Activated naive CD8-positive, alpha-beta T cell treated with anti-CD3 and anti-CD28 coated beads, Interleukin-2, amount 10 ng/mL, durations not matched to agents 7 days and 5 days (primary cell): ENCODE measurements at places on chromosomes 7 and 10.

- no peak for DNase-seq
Observed at GRCh38 chr10:131650169-131650705, 250.6 kb upstream of the PPP2R2D start.

DNA sequence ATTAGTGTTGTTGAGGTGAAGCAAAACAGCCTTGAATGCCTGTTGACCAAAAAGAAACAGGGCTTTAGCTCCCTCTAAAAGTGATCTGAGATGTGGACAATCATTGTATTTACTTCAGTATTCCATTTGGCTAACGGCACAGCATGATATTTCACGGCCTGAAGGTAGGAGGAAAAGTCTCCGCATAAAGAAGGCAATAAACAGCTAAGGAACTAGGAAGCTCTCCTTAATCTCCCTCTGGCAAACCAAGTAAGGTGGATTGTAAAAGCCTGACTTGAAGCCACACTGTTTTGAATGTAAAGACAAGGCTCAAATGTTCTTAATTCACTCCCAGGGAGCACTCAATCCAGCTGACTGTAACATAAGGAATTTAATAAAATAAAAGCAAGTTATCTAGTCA, 160.0 kb upstream of the ZNF804B start:
- DNase-seq = no peak

DNA sequence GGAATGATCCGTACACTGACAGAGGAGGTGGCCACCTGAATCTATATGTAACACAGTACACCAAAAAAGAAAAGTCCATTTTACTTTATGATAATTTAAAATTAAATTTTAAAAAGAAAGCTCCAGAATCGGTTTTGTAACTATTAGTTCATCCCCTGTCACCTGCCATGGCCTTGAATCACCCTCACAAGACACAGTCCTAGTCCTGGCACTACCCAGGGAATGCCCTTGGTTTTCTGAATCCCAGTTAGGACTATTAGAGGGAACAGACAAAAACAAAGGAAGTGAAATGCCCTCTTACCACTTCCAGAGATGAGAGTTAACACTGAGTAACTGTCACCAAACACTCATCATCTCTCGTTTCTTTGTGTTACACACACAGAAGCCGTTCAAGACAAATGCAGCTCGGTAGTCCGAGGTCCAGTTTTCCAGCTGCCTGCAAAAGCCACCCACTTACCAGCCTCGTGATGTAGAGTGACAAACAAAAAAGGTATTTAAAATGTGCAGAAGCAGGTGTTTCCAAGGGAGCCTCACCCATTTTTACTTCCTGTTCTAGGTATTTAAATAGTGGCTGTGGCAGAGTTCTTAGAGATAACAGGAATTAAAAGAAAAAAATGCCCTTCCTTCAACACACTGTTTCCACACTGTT, 6.1 kb downstream of the PTPRN2 start:
- no peak for DNase-seq

GRCh38 chr7:158096582-158096981, 491.0 kb downstream of the PTPRN2 start:
- no peak for DNase-seq

DNA sequence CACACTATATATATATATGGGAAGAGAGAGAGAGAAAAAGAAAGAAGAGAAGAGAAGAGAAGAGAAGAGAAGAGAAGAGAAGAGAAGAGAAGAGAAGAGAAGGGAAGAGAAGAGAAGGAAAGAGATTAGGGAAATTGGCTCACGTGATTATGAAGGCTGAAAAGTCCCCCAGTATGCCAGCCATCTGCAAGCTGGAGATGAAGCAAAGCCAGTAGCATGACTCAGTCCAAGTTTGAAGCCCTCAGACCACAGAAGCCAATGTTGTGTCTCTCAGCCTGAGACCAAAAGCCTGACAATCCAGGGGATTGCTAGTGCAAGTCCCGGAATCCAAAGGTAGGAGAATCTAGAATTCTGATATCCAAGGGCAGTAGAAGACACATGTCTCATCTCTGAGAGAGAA, 206.3 kb upstream of the PRSS1 start:
- no peak for DNase-seq

DNA sequence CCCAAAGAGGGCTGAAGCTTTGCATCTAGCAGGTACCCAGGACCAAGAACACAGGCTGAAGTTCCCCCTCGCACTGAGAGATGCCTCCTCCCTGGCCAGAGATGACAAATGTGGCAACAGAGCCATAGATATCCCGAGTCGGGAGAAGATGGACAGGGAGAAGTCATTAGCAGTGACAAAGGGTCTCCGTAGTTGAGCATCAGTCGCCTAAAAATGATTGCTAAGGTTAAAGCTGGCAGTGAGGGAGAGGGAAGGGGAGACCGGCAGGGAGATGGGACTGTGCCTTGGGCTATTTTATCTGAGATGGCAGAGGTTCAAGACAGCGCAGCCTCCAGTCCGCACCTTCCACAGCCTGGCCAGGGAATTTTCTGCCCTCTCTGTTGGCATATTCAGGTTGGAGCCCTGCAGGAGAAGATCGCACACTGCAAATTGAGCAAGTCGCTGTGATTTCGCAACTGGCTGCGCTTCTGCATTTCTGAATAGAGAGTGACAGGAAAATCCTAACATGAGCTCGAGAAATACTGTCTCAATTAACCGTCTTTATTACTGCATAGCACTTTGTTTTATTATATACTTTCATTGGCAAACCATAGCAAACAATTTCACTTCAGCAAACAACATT, 238.9 kb upstream of the GPR26 start:
- no peak for DNase-seq

- no peak for DNase-seq
Observed at GRCh38 chr10:49389361-49389933, 6.4 kb downstream of the DRGX start.

- DNase-seq = no peak
Observed at GRCh38 chr7:36749282-36749960, 25.1 kb upstream of the AOAH start.
